ENCODE measurements at places on chromosomes 3 and 15.

- DNase-seq, result peak; percentile 30
These were observed 4.8 kb downstream of the CLN6 start for GRCh38 chr15:68224546-68225250.

- DNase-seq, result no peak
These were observed 13.4 kb upstream of the STRA6 start for GRCh38 chr15:74215958-74216357.

- no peak for DNase-seq
These were observed 10.7 kb downstream of the B2M start for GRCh38 chr15:44722011-44722410.

GRCh38 chr3:186920301-186920700 is 10.0 kb upstream of the ST6GAL1 start:
- no peak for DNase-seq

GRCh38 chr3:169746924-169747323 is 17.9 kb downstream of the TERC start:
- no peak for DNase-seq

GRCh38 chr15:93458597-93458996 is 369.6 kb upstream of the RGMA start:
- DNase-seq, result no peak

DNA sequence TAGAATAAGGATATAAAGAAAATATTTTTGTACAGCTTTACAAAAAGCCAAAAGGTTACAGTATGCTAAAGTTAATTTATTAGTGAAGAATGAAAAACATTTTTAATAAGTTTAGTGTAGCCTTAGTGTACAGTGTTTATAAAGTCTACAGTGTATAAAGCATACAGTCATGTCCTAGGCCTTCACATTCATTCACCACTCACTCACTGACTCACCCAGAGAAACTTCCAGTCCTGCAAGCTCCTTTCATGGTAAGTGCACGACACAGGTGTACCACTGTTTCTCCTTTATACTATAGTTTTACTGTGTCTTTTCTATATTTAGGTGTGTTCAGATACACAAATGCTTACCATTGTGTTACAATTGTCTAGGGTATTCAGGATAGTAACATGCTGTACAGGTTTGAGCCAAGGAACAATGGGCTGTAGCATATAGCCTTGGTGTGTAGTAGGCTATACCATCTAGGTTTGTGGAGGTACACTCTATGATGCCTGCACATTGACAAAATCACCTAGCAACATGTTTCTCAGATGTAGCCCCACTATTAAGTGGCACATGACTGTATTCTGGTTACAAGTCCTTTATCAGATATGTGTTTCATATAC is 197.1 kb upstream of the KBTBD8 start:
- DNase-seq, result no peak

DNA sequence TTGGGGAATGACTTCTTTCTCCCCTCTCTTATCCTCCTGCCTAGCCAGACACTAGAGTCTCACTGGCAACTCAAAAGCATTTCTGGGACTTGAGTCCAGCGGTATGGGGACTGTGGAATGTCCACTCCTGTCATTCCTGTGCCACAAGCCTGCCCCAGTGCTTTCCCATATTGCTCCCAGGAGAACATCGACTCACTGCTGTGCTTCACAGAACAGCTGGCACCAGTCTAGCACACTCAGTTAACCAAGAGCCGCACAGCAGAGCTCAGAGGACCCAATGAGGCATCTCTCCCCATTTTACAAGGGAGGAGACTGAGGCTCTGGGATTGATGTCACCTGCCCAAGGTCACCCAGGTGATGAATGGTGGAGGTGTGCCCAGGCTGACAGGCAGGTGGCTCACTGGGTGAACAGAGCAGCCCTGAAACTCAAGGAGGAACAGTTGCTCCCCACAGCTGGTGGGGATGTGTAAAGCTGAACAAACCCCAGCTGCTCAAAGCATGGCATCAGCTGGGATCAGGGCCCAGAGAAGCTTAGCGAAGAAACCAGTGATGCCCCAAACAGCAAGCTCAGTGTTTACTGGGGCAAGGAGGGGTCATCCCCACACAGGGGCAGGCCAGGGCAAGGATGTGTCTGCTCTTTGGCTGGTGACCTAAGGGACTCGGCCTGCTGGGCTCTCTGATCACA is 35.4 kb upstream of the DUSP7 start:
- DNase-seq, result no peak

DNA sequence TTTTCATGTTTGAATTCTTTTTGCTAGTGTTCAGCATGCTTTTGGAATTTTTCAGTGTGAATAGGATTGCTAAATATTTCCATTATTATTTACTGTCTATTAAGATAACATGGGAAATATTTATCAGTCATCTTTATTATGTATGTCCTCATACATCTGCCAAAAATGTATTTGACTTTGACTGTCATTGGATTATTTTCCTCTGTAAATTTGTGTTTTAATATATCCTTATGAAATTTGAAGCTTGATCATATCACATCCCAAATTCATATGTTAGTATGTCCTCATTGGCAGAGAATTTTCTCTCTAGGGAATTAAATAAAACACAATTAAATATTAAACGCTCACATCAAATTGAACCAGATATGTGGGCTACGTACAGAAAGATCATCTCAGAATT is 32.3 kb upstream of the TRPC1 start:
- no peak for DNase-seq

DNA sequence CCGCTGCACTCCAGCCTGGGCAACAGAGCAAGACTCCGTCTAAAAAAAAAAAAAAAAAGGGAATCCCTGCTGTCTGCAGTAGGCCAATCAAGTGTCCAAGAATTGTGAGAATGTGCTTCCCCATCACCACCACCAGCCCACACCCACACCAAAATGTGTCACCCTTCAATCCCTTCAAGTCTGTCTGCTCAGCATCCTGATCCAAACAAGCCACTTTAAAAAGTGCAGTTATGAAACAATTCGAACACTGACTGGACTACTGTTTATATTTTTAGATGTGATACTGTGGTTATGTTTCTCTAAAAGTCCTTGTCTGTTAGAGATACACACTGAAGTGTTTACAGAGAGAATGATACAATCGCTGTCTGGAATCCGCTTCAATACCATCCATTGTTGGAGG is 78.1 kb upstream of the CGNL1 start:
- no peak for DNase-seq

DNA sequence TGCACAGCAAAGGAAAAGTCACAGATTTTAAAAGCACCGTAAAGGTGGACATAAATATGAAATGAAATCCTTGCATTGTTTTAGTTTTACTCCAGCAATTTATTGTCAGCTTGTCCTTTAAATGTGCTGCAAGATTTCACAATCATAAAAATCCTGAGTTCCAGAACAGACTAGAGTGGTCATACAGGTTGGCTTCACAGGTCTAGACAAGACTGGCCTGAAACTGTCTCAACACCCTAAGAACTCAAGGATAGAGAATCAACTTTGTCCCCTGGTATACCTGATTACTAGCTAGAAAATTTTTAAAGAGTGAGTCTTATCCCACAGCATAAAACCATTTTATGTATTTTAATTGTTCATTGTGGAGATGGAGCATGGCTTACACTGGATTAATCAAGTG is 521.7 kb upstream of the MCTP2 start:
- DNase-seq, result no peak

- DNase-seq, result no peak
These were observed 24.9 kb downstream of the GRK7 start for GRCh38 chr3:141788149-141788548.

- no peak for DNase-seq
These were observed 264 bp upstream of the CMTM6 start for GRCh38 chr3:32502946-32503286.

Measured in GM10248 (cell line).